ENCODE measurements at places on chromosomes 7 and 10. TPM values are rescaled to one million over a fixed set of nuclear protein-coding genes. Genes with fewer than 3 reads are reported as not detected.

C7orf57 gene
- 0.42 TPM for total RNA-seq

TYSND1 gene
- total RNA-seq: 22.2 TPM

EFCAB10 gene
- not detected for total RNA-seq

ANKRD61 gene
- not detected for total RNA-seq

PDK4 gene
- 27.8 TPM for total RNA-seq

HOXA3 gene
- total RNA-seq: 16.0 TPM

AS3MT gene
- total RNA-seq: 0.29 TPM

NKX2-3 gene
- total RNA-seq: not detected

TMEM270 gene
- not detected for total RNA-seq

ZNF679 gene
- not detected for total RNA-seq

- no peak for DNase-seq
Observed at GRCh38 chr7:76395965-76396726, 13.4 kb downstream of the SSC4D start.

DNA sequence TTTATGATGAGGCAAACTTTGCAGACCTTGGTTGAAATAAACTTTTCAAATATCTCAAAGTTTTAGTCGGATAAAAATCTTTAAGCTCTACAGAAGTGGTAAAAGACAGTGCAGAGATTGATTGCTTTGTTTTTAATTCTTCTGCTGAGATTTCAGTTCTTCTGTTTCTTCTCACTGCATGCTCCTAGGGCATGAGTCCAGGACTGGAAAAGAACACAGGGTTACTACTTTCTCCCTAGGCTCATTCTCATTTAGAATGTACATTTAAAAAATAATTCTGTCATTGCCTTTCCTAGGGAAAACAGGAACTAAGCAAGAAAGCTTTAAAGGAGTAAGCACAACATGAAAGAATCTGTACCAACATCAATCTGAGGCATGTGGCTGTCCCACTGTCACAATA, 256.7 kb upstream of the DGKB start:
- no peak for DNase-seq

DNA sequence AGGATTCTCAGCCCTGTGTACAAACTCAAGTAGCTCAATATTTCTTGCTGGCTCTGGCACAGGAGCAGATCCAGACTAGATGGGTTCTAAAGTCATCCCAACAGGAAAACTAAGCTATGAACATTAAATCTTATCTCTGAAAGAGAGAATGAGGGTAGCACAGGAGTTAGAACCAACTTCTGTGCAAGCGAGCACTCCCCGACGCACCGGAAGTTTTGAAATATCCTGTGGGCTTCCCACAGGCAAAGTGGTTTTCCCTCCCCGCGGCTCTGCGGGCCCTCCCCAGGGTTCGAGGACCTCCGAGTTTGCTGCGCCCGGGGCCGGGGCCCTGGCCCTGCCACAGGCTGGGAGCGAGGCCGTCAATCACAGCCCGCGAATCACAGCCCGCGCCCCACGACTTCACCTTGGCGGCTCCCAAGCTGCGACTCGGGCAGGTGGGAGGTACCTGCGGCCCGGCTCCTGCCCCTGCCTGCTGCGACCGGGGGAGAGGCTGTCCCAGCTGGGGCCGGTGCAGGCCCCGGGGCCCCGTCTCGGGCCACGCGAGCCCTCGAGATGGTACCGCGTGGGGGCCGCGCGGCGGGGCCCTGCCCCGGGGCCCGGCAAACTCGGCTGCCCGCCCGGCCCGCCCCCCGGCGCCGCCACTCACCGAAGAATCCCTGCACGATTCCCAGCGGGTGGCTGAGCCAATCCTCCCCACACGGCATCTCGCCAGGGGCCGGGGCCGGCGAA, 598 bp downstream of the MCMBP start:
- DNase-seq: peak; percentile 54

- DNase-seq: no peak
Observed at GRCh38 chr7:132930881-132931280, 151.0 kb downstream of the CHCHD3 start.

DNA sequence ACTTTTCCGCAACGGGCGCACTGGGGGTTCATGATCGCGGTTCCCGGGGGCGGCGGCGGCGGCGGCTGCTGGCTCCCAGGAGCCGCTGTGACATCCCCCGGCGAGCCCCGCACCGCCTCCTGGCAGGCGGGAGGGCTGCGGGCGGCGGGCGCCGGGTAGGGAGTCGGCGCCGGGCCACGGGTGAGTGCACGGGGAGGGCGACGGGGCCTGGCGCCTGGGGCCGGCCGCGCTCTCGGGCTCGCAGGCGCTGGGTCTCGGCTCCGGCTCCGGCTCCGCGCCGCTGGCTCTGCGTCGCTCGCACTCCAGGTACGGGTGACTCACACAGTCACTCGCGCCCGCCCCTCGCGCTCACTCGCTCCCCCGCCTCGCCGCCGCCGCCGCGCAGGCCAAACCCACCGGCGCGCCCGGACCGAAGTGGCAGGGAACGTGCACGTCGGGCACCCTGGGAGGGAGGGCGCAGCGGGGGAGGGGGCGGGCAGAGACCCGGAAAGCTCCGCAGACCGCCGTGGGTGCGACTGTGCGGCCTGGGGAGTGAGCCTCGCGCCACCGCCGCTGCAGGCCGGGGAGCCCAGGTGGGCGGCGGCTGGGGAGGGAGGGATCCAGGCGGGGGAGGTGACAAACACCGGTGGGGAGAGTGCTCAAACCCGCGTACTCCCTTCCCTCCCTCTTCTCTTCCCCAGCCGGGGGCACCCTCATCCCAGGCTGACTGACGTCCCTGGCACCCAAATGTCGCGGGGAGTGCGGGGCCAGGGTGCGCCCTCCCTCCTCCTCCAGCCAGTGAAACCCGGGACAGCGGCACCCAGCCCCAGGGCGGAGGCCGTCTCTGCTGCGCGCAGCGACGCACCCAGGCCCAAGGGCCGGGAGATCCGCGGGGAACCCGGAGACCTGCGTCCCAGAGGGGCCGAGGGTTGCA, 276.9 kb upstream of the NEBL start:
- peak; percentile 82 for DNase-seq

DNA sequence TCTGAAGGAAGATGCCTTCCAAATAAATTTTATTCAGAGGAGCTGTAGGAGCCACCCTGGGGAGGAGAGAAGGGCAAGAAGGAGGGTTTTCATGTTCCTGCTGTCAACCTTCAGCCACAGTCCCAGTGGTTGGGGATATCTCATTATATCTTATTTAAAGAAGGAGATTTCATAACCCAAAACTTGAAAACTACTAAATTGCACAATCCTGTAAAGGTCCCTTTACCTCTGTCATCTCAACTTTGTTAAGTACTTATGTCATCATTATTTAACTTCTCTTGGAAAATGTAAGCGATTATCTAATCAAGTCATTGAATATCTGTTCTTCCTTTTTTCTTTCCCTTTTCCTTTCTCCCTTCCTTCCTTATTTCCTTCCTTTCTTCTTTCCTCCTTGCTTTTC, 794.5 kb upstream of the IGFBP3 start:
- no peak for DNase-seq

DNA sequence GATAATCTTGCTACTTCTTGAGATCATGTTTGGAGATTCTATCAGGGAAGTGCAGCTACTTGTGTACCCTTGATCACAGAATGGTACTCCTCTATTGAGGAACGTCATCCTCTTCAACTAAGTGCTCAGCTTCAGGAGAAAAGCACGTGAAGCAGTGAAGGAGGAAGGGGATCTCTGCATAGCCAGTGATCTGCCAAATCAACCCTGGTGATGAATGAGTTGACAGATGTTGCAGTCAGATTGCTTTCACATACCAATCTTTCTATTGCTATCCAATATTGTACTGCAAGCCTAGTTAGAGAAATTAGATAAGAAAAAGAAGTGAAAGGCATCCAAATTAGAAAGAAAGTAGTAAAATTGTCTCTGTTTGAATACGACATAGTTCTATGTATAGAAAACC, 309.4 kb downstream of the TWIST1 start:
- no peak for DNase-seq

DNA sequence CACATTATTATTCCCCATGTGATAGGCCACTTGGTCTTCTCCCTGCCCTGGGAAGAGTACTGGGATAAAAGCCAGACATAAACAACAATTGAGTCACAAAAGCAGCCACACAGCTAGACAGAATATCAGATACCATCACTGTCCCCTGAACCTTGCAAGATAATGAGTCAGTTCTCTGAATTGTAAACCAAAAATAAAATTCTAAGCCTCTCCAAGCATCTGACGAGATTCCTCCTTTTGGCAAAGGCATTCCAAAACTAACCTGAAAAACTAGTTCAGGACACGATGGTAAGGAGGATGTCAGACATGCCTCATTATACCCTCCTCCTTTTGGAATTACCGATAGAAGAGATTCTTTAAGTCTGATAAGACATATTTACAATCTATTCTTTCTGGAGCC, 450.7 kb downstream of the HTR7 start:
- DNase-seq: no peak

- DNase-seq: no peak
Observed at GRCh38 chr10:17084258-17084657, 45.4 kb downstream of the CUBN start.

DNA sequence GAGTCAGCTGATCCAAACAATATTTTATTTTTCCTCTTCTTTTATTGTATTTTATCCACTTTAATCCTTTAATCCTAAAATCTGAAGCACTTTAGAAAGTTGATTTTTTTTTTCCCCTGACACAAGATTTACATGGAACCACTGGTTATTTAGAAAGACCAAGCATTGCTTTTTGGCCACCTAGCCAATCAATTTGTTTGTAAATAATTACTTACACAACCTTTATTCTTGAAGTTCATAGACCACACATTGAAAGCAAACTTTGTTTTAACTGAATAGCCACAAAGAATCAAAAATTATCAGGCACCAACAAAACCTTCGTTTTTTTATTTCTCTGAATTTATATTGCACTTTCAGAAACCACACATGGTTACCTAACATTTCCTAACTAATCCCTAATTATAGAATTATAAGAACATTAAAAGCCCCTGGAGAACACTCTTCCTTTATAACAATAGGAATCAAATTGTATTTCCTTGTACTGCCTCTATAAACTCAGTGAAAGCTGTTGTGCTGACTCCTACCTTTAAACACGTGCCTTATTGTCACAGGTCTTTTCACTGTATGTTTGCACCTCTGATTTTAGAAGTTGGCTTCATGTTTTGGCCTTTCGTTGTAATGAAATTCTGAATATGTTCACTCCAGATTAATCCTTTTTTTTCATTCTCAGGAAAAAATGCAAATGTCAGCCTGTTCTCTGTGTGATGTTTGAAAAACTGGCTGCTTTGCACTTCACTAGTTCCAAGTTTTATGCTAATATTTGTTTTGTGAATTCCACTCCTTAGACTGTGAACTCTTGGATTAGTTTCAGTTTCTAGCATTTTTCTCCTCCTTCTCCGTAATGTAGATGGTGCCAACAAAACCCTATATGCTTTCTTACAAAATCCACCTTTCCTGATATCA, 1511.9 kb downstream of the REEP3 start:
- no peak for DNase-seq

DNA sequence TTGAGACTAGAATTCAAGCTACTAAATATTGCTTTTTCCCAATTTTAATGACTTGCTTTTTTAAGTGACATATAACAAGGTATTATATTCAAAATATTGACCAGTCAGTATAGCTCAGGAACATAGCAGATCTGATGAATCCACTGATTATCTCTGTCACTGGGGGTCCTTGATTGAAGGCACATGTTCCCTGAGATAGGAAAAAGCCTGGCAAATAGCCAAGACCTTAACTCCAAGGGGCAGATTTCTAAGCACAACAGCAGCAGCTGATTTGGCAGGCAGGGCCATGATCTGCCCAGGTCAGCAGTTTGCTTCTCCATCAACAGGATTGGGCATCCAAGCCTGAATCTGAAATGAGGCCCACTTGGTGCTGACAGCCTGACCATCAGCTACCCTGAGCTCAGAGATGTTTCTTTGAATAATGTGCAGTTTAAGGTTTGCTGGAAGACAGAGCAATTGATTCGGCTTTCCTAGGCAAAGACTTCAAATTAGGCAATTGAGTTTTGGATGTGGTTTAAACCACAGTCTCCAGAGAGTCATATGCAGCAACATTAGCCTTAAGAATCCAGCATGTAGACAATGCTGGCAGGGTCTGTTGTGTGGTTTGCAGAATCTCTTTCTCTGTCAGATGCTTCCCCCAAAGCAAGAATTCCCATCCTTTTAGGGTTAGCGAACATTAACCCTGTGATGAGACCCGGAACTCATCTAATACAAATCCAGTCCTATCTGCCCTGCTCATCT, 352.6 kb downstream of the ADRA2A start:
- DNase-seq: no peak

- DNase-seq: no peak
Observed at GRCh38 chr10:98172073-98172472, 37.6 kb downstream of the R3HCC1L start.

GRCh38 chr10:44715136-44715535, 196.0 kb upstream of the TMEM72 start:
- DNase-seq: no peak

DNA sequence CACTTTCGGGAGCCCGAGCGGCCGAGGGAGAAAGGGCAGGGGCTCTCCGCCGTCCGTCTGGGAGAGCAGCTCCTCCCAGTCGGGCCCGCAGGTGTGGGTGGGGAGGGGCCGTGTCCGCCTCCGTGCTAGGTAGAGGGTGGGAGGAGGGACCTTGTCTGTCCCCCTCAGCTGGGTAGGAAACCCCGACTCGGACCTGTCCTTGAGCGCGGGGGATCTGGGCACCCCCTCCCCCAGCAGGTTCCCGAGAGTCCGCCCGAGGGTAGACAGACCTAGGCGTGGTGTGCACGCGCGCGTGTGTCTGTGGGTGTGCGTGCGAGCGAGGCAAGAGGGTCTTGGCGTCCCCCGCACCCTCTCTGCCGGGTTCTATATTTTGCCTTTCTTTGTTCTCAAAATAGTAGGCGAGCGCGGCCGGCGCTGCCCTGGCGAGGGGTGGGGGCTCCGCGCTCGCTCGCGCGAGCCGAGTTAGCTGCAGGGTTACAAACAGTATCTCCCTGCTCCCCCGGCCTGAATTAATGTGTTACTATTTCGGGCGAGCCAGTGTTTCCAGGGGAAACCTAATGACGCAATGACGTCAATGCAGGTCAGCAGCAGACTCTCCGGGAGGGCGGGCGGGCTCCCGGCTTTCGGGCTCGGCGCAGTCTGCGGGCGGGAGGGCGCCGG, 73.9 kb upstream of the LEP start:
- DNase-seq: no peak

GRCh38 chr10:132981746-132982145, 39.4 kb upstream of the CFAP46 start:
- no peak for DNase-seq

DNA sequence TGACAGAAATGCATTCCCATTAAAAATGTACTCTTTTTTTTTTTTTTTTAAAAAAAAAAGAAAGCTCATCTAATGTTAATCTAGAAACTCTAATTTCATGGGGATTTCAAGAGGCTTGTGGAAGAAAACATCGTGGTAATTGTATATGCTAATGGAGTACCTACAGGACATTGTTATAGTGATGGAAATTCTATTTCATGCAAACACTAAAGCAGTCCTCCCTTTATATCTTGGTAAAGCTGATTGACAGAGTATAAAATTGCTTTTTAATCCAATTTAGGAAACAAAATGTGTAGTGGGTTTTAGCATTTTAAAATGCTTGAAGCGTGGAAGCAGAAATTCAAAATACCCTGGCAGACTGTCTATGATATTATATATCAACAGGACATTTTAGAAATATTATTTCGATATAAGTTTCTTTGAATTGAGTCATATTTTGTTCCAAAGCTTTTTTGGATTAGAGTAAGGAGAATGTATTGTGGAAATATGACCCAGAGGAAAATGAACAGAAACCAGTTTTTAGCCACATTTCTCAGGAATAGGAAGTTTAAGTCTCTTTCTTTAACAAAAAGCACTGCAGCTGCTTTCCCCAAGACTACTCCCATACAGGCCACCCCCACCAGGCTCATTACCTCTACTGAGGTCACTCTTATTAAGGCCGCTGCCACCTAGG, 121.9 kb downstream of the WNT2 start:
- DNase-seq: no peak

Measured in ureter (tissue), 1 donor.